Suprapubic skin (tissue), 4 donors: ENCODE measurements at places on chromosomes 11 and 22. TPM values are rescaled to one million over a fixed set of nuclear protein-coding genes. Genes with fewer than 3 reads are reported as not detected.

GRCh38 chr11:122720107-122720881 is 64.8 kb downstream of the UBASH3B start:
- DNase-seq: no peak

- no peak for DNase-seq
Observed at GRCh38 chr11:13993096-13993765, 30.7 kb downstream of the SPON1 start.

DNA sequence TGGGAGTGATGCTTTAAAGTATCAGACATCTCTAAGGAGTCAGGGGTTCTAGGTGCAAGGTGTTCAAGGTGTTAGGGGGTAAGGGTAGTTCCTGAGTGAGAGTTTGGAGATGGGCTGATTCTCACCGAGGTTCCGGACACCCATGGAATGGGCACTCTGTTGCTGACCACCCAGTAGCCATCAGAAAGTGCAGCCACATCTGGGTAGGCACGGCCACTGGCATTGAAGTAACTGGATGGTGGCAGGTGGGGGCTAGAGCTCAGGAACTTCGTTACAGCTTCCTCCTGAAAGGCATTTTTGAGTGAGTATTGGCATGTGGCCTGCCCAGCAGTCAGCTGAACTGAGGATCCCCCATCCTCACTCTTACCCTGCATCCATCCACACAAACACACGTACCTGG is 3.0 kb upstream of the TAF10 start:
- DNase-seq: no peak

The TMPRSS4 gene
- total RNA-seq: 2.2 TPM

The APOL6 gene
- 8.3 TPM for total RNA-seq
